CD4-positive, alpha-beta T cell treated with Interleukin-6 at 100 ng/mL for 8 hours (primary cell): ENCODE measurements at places on chromosomes 4 and X.

DNA sequence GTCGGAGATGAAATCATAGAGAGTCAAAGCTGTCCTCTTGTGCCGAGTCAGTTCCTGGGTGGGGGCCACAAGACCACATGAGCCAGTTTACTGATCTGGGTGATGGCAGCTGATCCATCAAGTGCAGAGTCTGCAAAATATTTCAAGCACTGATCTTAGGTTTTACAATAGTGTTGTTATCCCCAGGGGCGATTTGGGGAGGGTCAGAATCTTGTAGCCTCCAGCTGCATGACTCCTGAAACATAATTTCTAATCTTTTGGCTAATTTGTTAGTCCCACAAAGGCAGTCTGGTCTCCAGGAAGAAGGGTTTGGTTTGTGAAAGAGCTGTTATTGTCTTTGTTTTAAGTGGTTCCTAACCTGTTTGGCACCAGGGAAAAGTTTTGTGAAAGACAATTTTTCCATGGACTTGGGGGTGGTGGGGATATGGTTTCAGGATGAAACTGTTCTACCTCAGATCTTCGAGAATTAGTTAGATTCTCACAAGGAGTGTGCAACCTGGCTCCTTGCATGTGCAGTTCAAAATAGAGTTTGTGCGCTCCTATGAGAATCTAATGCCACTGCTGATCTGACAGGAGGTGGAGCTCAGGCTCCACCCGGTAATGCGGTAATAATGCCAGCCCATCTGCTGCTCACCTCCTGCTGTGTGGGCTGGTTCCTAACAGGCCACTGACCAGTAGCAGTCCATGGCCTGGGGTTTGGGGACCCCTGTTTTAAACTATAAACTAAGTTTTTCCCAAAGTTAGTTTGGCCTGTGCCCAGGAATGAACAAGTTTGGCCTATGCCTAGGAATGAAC lies 29.2 kb downstream of the METAP1 start:
- no peak for DNase-seq

DNA sequence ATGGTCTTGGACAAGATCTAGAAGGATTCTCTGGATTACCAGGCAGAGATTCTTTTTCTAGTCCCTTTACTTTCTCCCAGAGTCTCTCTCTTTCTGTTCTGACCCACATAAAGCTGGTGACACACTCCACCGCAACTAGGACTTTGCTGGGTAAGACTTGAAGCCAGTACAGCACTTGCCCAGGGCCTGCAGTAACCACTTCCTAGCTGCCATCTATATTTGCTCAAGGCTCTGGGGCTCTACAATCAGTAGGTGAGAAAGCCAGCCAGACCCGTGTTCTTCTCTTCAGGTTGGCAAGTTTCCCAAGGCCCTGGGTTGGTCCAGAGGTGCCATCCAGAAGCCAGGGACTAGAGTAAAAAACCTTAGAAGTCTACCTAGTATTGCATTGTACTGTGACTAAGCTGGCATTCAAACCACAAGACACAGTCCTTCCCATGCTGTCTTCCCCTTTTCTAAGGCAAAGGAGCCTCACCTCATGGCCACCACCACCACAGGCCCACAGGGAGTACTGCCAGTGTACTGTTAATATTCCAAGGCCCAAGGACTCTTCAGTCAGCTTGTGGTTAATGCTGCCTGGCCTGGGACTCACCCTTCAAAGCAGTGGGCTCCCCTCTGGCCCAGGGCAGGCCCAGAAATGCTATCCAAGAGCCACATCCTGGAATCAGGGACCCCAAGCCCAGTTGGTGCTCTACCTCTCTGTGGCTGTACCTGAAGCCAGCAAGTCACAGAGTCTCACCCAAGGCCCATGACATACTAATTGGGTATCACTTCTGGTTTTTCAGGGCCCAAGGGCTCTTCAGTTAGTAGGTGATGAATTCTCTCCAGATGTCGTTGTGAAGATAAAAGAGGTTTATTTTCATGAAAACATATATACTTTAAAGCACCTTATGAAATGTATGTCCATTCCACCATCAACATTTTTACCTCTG lies 54.7 kb downstream of the CD38 start:
- DNase-seq, result no peak

GRCh38 chr4:108166441-108167315 lies 2.1 kb downstream of the LEF1 start:
- DNase-seq, result peak; percentile 70

DNA sequence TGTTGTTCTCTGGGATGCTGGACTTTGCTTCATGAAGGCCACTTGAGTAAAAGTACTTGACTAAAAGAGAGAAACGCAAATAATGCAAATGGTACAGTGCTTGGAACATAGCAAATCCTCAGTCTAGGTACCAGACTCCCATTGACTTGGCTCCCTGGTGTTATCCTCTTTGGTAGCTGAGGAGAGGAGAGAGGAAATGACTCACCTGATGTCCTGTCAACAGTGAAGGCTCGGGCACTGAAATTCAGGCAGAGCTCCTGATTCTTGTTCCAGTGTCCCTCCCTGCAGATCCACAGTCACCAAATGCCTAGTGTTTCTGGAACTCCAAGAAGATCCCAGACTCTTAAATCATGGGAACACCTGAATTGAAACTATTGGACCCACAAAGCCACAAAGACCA lies 22.5 kb upstream of the TCEAL4 start:
- no peak for DNase-seq

DNA sequence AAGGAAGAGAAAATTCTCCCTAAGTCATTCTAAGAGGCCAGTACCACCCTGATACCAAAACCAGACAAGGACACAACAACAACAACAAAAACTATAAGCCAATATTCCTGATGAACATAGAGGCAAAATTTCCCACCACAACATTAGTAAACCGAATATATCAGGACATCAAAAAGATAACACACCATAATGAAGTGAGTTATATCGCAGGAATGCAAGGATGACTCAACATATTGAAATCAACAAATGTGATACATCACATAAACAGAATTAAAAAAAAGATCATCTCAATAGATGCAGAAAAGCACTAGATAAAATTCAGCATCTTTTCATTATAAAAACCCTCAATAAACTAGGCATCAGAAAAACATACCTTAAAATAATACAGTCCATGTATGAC lies 1844.4 kb upstream of the PCDH10 start:
- no peak for DNase-seq

DNA sequence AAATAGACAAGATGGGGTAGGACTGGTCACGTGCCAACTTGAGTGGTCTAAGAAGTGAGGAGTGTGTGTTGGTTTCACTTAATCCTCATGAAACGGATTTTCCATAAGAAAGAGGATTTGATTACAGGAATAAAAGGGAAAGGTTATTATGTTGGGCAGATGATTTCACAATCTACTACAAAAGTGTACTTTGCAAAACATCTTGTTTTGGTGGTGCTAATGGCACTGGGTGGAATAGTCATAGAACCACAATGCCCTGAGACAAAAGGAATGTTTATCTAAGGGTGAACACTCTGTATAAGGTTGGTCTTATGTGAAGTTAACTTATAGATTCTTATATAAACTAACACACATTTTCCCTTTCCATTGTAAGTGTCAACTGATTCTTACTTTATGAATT lies 45.6 kb downstream of the GLUD2 start:
- no peak for DNase-seq
